Neural crest cell (in vitro differentiated cells): ENCODE measurements at places on chromosomes 6 and 20.

DNA sequence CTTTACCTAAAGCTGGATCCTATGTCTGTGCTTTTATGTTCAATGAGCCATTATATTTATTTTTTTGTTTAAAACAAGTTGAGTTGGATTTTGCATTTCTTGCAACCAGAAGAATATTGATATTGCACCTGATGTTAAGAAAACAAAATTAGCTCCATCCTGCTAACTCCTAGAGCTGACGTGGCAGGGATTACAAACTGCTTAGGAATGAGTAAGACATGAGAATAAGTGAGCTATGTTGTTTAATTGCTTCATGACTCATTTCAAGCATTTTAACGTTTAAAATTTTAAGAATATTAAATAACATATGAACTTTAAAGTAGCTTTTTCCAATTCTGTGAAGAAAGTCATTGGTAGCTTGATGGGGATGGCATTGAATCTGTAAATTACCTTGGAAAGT, 663.5 kb downstream of the EPM2A start:
- DNase-seq: no peak

DNA sequence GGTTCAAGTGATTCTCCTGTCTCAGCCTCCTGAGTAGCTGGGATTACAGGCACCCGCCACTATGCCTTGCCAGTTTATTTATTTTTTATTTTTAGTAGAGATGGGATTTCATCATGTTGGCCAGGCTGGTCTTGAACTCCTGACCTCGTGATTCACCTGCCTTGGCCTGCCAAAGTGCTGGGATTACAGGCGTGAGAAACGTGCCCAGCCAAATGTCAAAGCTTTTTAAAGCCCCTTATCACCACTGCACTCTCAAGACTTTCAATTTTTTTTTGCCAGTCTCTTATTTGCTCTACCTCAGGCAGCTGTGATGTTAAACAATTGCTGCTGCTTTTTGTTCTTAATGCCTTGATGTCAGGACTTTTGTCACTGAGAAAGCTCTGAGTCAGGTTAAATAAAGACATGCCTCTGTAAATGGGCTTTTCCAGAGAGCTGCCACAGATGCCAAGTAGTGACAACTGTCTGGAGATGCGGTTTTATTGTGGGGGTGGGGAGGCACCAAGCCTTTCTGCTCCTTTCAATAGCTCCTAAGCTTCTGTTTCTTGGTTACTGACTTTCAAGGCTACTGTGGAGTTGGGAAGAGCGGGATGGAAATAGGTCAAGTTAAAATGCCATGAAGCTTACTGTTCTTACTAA, 29.2 kb downstream of the RSPH3 start:
- no peak for DNase-seq

- DNase-seq: no peak
Measured at GRCh38 chr20:42986143-42986773, 203.4 kb downstream of the PTPRT start.

- no peak for DNase-seq
Measured at GRCh38 chr6:157034436-157035230, 257.5 kb downstream of the ARID1B start.

DNA sequence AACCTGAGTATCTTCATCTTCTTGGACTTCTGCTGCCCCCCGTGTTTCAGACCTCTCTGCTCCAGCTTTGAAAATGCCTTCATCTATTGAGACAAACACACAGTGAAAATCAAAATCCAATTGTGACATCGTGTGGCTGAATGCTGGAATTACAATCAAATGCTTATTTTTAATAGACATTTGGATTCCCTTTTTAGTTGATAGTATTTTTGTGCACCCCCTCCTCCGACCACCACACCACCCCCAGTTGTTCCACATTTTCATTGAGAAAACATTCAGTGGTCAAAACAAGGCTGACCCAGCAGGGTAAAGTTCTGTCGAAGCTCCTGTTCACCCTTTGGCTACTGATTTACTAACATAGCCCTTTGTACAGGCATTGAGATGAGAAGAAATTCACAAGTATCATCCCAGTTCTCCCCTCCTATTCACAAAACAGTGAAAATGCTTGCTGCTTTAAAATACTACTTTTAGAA, 79.0 kb downstream of the NRSN1 start:
- DNase-seq: peak; percentile 40

DNA sequence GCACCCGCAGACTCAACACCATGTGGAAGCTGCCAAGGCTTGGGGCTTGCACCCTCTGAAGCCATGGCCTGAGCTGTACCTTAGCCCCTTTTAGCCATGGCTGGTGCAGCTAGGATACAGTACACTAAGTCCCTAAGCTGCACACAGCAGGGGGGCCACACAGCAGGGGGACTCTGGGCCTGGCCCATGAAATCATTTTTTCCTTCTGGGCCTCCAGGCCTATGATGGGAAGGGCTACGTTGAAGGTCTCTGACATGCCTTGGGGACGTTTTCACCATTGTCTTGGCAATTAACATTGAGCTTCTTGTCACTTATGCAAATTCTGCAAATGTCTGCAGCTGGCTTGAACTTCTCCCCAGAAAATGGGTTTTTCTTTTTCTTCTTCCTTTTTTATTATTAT, 103.3 kb downstream of the SLC16A10 start:
- no peak for DNase-seq

DNA sequence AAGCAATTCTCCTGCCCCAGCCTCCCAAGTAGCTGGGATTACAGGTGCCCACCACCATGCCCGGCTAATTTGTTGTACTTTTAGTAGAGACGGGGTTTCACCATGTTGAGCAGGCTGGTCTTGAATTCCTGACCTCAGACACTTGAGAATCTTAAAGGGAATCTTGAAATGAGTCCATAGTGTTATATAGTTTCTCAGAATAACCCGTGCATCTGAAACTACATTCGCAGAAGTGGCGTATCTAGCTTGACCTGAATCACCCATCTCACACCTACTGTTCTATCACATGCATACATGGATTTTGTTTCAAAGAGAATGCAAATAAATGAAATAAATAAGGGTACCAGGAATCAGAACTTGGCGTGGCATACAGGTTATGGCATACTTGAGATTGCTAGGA, 65.0 kb downstream of the NCOA7 start:
- DNase-seq: no peak

DNA sequence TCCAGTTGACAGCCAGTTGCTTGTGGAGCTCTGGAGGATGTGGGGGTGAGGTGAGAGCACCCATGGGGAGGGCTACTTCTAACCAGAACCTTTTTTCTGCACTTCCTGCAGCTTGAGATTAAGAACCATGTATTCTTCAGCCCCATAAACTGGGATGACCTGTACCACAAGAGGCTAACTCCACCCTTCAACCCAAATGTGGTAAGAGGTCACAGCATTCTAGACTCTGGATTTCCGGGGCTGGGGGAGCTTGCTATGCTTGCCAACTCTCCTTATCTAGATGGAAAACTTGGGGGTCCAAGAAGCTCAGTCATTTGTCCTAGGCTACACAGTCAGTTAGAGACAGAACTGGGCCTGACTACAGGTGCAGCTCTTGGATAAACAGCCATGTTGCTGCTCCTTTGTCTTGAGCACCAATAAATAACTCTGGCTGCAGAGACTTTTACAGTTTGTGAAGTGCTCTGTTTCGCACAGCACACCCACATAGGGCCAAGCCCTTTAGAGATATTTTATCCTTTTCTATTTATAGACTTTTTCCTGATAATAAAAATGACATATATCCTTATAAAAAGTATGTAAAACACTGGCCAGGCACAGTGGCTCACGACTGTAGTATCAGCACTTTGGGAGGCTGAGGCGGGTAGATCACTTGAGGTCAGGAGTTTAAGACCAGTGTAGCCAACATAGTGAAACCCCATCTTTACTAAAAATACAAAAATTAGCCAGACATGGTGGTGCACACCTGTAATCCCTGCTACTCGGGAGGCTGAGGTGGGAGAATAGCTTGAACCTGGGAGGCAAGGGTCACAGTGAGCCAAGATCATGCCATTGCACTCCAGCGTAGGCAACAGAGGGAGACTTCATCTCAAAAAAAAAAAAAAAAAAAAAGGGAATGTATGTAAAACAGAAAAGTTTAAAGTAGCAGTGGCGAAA, 10.6 kb upstream of the IFT52 start:
- DNase-seq: no peak

DNA sequence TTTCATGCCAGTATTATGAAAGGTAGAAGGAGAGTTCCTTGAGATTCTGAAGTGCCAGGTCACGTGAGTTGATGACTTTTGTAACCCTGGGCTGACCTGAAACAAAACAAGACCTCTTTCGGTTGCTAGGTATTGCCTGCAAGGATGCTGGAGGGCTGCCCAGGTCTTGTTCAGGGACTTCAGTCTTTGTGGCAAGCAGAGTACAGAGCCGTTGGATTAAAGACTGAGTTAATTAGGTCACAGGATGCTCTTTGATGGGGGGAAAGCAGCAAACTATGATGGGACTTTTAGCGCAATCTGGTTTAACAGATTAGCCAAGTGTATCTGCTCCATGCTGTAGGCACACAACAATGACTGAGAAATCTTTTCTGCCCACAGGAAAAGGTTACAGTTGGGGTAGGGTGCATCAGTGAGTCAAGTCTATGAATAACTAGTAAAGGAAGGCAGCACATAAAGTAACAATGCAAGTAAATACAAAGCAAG, 12.8 kb upstream of the ELOVL5 start:
- DNase-seq: no peak

- DNase-seq: no peak
Measured at GRCh38 chr20:51428401-51429143, 113.9 kb downstream of the NFATC2 start.

- no peak for DNase-seq
Measured at GRCh38 chr20:63513207-63513606, 7.4 kb upstream of the PPDPF start.

GRCh38 chr6:37940074-37940847, 120.7 kb downstream of the ZFAND3 start:
- DNase-seq: no peak

- DNase-seq: no peak
Measured at GRCh38 chr6:146850238-146850896, 251.6 kb downstream of the ADGB start.

DNA sequence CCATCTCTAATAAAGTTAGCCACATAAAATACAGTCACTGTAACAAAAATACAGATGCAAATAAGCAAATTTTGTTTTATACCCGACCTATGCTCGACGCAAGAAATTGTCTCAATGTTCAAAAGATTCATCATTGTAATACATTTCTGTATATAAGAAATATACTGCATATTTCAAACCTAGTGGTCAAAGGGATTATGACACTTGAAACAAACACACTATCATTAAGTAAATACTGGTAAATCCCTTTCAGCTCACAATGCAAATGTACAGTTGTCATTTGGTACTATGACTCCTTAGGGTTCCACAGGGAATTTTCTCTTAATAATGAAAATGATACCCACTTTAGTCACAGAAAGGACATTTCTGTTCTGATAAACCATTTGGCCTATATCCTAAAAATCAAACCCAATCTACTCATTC, 2.2 kb downstream of the HIVEP2 start:
- DNase-seq: no peak

- no peak for DNase-seq
Measured at GRCh38 chr6:17703256-17703694, 3.5 kb downstream of the NUP153 start.

DNA sequence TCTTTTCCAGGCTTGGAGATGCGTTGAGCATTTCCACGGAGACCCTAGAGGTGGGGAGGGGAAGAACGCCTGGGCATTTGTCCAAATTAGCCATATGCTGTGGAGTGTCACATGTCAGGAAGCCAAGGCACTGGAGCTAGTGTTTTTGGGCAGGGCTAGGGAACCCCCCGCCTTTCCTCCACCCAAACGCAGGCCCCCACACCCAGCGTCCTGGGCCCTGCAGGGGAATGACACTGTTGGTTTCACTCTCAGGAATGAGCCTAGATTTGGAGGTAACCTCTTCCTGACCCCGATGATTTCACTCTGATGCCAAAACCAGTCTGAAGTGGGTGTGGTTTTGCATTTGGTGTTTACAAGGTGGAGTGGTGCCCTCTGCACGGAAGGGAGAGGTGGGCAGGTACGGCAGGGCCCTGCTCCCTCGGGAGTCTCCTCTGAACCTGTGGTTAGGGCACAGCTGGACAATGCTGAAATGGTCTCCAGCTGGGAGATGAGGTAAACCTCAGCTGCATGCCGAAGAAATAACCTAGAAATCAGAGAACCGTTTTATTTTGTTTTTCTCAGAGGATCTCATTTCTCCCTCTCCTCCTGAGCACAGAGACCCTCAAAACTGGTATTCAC, 29.5 kb downstream of the MTHFD1L start:
- DNase-seq: no peak

- DNase-seq: no peak
Measured at GRCh38 chr20:18615020-18615650, 27.3 kb downstream of the DTD1 start.

GRCh38 chr6:25179051-25179778, 100.0 kb upstream of the CARMIL1 start:
- DNase-seq: no peak

GRCh38 chr6:19753826-19754225, 83.3 kb upstream of the ID4 start:
- DNase-seq: no peak

GRCh38 chr6:130204322-130204721, 18.4 kb downstream of the SAMD3 start:
- no peak for DNase-seq

DNA sequence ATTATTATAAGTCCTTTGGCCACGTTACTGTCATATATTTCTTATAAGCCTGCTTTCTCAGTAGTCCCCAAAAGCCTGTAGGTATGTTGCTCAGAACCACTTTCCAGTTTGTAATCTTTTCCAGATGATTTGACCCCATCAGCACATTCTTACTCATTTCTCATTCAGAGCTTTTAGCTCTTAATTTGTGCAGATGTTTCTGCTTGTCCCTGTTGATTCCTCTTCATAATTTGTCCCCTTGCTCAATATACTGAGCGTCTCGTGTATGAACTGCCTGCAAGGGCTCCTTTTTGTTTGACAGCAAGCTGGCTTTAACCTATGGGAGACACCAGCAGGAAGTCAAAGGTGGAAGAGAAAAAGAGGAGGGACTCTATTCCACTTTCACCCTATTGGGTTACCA, 733.8 kb upstream of the GJE1 start:
- DNase-seq: no peak

DNA sequence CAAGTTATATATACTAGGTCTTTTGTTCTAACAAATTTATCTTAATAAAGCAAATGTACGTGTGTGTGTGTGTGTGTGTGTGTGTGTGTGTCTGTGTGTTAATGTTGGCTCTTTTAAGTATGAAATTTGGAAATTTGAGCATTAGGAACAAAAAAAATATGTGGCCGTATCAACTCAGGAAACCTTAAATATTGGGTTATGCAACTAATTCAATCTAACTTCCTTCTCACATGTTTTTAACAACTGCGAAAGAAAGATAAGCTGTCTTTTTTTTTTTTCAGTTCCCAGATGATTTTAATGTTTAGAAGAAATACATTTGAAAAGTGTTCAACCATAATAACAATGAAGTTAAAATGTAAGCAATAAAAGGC, 616.4 kb upstream of the ARID1B start:
- DNase-seq: no peak

- DNase-seq: no peak
Measured at GRCh38 chr6:108167449-108168089, 1.7 kb downstream of the NR2E1 start.

DNA sequence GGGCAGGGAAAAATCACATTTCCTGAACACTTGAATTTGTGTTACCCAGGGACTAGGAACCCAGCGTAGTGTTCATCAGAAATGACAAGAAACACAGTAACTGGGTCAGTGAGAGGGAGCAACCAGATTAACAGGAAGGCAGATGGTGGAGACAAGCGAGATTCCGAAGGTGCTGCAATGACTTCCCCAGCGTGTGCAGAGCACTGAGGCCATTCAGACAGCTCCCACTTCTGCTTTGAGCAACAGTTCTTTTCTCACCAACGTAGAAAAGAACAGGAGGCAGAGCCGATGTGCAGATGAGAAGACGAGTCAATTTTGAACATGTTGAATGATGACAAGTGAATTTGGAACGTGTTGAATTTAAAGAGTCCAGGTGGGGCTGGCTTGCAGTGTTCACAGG, 63.1 kb upstream of the IFNGR1 start:
- no peak for DNase-seq

GRCh38 chr6:16129623-16130401, 926 bp downstream of the MYLIP start:
- DNase-seq: no peak
